Right renal cortex interstitium (tissue), 3 donors: ENCODE measurements at places on chromosomes 7 and 10. TPM values are rescaled to one million over a fixed set of nuclear protein-coding genes. Genes with fewer than 3 reads are reported as not detected.

DNA sequence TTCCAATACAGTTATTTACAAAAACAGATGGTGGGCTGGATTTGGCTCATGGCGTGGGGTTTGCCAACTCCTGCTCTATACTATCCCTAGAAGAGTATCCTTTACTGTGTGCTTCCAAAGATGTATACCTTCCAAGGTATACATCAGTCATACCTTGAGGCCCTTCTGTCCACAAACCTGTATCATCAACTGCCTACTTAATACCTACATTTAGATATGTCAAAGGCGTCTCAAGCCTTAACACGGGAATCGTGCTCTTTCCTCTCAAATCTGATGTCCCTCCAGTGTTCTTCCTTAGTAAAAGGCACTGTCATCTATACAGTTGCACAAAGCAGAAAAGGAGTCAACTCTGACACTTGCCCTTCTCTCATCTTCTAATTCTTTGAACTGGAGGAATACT is 36.9 kb downstream of the NAMPT start:
- no peak for DNase-seq

GRCh38 chr7:81990395-81990794 is 220.5 kb upstream of the HGF start:
- DNase-seq = no peak

The PTPRZ1 gene
- 3.1 TPM for polyA plus RNA-seq

DNA sequence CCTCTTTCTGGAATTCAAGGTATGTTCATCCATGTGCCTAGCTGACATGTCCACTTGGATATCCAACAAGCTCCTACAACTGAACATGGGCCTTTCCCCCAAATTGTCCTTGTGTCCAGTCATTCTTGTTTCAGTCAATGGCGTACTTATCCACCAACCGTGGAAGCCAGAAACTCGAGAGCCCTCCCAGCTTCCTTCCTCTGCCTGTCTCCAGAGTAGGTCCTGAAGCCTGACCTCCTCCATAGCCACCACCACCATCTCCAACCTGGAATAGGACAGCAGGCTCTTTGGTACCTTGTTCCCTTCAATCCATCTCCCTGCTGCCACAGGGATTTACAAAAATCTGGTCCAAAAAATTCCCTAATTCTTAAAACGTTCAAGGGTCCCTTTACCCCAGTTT is 305.1 kb downstream of the RPS24 start:
- DNase-seq = no peak

The ARHGEF35 gene
- 22.3 TPM for polyA plus RNA-seq

DNA sequence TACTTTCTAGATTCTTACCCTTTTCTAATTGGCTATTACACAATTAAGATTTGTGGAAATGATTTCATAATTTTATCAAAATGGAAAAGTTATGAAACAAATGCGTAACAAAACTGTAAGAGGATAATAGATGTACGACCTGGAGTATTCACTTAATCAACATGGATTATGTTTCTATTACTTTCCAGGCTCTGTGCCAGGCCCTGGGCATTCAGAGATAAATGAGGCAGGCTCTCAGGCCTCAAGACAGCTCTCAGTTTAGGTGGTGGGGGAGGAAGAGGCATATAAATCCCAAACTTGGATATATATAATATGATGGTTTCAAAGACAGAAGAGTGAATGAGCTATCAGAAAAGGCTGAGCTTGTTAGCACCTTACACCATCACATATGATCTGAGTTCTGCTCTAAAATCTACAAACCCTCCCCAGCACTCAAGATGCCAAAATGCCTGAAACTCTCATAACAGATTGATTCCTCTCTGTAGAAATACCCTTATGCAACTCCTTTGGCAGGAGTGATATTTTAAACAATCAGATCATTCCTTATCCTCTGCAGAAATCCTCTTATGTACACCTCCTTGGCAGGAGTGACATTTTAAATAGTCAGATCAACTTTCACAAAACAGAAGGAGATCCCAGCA is 42.5 kb downstream of the ACBD5 start:
- no peak for DNase-seq

The CPA1 gene
- polyA plus RNA-seq = 2.5 TPM

DNA sequence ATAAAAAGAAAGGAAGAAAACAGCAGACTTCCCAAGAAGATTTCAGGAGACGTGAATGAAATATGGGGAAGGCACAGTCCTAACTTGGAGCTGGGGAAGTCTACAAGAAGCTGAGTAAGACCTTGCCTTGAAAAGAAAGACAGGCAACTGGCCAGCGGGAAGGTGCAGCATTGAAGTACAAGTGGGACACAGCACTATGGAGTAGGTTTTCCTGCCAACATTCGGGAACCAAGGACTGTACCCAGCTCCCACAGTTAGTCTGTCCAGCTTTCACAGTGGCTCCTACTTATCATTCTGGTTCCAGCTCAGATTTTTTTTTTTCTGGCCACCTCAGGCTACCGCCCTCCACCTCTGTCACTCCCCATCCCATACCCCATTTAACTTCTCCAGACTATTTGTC is 10.0 kb downstream of the HPS1 start:
- DNase-seq = no peak
